K562 (cell line): ENCODE measurements at places on chromosomes 11 and 22. TPM values are rescaled to one million over a fixed set of nuclear protein-coding genes. Genes with fewer than 3 reads are reported as not detected.

CASP4 gene
- 0.27 and 1.2 TPM in 2 replicates for total RNA-seq

HRAS gene
- 64.9 and 68.5 TPM in 2 replicates for total RNA-seq

TRIM49 gene
- total RNA-seq = not detected in 2 replicates

CTSF gene
- 4.8 and 5.0 TPM in 2 replicates for total RNA-seq

DNA sequence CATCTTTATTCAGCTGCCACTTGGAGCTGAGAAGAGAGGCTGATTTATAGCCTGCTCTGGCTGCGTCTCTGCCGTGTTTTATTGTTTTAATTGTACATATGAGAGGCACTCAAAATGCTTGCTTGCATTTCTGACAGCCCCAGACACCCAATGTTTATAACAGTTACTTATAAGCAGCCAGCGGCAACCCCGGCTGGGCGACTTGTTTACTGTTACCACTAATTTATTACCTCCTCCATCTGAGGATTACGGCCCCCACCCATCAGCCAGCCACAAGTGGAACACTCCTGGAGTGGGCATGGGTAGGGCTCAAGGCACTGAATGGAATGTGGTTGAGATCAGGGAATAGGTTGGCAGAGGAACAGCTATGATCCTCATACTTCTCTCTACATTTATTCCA is 61.2 kb downstream of the CLPB start:
- no peaks in the 10 kb centered on the region for H3K36me3 ChIP-seq
- no peaks in the 10 kb centered on the region for H3K27me3 ChIP-seq
- no peak for DNase-seq
- H3K4me1 ChIP-seq = no peaks in the 10 kb centered on the region
- no peak overlapping the region for H3K4me3 ChIP-seq

GRCh38 chr11:124069429-124070401 is 28.6 kb upstream of the OR10G7 start:
- DNase-seq = peak; percentile 44
- peak overlapping the region; percentile 41 for H3K4me3 ChIP-seq
- H3K27ac ChIP-seq = peak overlapping the region; percentile 29; the same call in 1 of the 3 replicates
- no peaks in the 10 kb centered on the region for H3K36me3 ChIP-seq

DNA sequence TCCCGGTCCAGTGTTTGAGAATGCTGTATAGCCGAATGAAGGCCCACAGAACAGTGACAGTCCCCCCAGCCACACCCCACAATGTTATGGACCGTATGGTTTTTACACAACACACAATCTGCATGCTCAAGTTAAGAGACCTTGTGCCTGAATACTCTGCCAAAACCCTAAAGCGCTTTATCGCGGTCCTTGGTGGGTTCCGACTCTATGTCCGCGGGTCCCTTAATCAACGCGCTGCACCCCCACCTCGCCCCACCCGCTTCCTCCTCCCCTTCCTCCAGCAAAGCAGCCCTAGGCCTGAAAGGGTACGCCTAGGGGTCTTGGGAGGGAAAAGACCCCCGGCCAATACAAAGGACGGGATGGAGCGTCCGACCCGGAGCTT is 442 bp downstream of the COPB1 start:
- DNase-seq = peak; percentile 54
- no peaks in the 10 kb centered on the region for H3K27me3 ChIP-seq
- H3K4me3 ChIP-seq = peak overlapping the region; percentile 73
- peaks cover 57% of the 10 kb centered on the region for H3K36me3 ChIP-seq
- peak overlapping the region; percentile 76 for H3K27ac ChIP-seq

DNA sequence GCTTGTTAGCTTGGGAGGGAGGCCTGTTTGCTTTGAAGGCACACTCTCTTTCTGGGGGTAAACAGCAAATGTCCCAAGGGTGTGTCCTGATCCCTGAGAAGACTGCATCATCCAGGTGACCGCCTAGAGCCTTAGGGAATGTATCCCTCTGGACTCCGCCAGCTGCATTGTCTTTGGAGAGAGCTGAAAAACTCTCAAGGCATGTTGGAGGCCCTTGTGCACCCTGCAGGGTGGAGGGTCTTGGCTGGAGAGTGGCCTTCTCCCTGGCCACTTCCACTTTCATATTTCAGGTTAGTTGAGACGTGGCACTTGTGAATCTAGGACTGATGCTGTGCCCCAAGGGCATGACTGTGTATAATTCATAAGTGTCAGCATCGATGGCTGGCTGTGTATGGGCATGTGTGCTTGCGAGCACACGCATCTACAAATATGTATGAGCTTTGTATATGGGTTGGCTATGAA is 70.6 kb downstream of the ZBTB16 start:
- no peak overlapping the region for H3K27ac ChIP-seq
- no peaks in the 10 kb centered on the region for H3K36me3 ChIP-seq
- H3K4me1 ChIP-seq = no peaks in the 10 kb centered on the region
- H3K4me3 ChIP-seq = no peak overlapping the region

GRCh38 chr11:84322211-84322610 is 1036.0 kb upstream of the CCDC90B start:
- no peaks in the 10 kb centered on the region for H3K36me3 ChIP-seq
- no peak for DNase-seq
- H3K4me3 ChIP-seq = no peak overlapping the region

DNA sequence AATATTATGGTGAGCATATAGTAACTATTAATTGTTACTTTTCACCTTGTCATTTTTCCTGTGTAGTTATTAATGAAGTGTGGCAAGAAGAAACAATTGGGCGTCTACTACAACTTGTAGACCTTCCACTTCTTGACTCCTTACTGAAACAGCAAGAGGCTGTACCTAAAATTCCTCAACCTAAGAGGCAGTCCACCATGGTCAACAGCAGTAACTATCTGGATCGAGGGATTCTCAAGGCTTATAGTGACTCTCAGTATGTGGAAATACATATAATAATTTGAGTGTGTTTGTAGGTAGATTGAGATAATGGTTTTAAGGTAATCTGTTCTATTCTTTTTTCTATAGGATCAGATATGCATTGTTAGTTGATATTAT is 10.8 kb upstream of the TCP11L1 start:
- no peak for DNase-seq
- no peaks in the 10 kb centered on the region for H3K4me1 ChIP-seq
- no peaks in the 10 kb centered on the region for H3K27me3 ChIP-seq

GRCh38 chr11:101880222-101880621 is 34.6 kb upstream of the CEP126 start:
- H3K4me3 ChIP-seq = no peak overlapping the region
- H3K36me3 ChIP-seq = no peaks in the 10 kb centered on the region
- H3K27ac ChIP-seq = no peak overlapping the region
- no peak for DNase-seq

DNA sequence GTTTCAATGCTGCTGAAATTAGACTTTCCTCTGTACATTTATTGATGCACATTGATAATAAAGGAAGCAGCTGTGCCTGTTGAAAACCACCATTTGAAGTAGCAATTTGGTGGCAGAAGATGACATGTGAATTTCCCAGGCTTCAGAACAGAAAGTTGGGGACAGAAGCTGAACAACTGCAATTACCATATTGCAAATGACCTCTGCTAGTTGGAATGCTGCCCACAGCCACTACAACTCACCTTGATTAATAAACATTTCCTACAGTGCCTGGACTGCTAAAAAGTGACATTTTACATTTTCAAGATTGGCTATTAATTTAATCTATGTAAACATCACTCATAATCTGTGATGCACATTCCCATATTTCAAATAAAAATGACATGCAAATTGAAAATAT is 208.6 kb downstream of the LUZP2 start:
- no peaks in the 10 kb centered on the region for H3K27me3 ChIP-seq
- no peak overlapping the region for H3K4me3 ChIP-seq
- DNase-seq = no peak
- no peaks in the 10 kb centered on the region for H3K4me1 ChIP-seq
- no peaks in the 10 kb centered on the region for H3K36me3 ChIP-seq

GRCh38 chr11:82757660-82758357 is 24.1 kb upstream of the FAM181B start:
- H3K36me3 ChIP-seq = no peaks in the 10 kb centered on the region
- H3K4me3 ChIP-seq = no peak overlapping the region
- no peak overlapping the region for H3K27ac ChIP-seq
- no peak for DNase-seq
- peaks cover 14% of the 10 kb centered on the region for H3K27me3 ChIP-seq

DNA sequence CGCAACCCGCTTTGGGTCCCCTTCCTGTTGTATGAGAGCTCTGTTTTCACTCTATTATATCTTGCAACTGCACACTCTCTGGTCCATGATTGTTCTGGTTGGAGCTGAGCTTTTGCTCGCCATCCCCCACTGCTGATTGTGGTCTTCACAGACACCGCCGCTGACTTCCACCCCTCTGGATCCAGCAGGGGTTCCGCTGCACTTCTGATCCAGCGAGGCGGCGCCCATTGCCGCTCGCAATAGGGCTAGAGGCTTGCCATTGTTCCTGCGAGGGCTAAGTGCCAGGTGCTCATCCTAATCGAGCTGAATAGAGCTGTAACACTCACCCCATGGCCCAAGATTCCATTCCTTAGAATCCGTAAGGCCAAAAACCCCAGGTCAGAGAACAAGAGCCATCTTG is 1905.8 kb upstream of the RAG2 start:
- H3K36me3 ChIP-seq = no peaks in the 10 kb centered on the region
- no peak overlapping the region for H3K27ac ChIP-seq
- no peaks in the 10 kb centered on the region for H3K27me3 ChIP-seq
- no peaks in the 10 kb centered on the region; the same call in 1 of the 2 replicates for H3K4me1 ChIP-seq

DNA sequence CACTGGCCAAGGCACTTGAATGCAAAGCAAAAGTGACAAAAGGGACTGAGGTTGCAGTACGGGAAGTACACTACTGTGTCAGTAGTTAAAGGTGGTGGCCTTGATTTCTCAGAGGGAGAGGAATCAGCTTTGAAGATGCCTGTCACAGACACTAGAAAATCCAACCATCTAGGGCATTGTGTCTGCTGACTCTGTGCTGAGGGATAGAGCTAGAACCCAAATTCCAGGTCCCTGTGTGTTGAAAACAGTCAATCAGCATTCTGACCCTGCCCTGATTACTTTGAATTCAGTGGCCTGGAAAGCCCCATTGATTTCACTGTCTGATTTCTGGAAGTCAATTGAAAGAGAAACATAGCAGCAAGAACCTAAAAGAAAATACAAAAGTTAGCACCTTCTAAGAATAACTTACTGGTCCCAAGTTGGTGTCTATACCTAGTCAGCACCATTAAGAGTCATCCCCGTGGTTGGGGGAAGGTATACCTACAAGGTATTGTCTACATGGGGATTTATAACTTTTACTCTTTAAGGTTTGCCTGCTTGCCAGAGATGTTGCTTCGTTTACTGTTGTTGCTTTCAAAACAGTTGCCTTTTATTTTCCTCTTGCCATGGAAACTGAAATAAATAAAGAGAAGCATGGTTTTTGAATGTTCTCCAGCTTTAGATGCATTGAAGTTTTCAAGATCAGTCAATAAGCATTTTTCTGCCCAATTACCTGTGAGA is 97.3 kb downstream of the PDHX start:
- H3K27ac ChIP-seq = no peak overlapping the region
- no peaks in the 10 kb centered on the region for H3K4me1 ChIP-seq
- no peaks in the 10 kb centered on the region for H3K36me3 ChIP-seq
- H3K27me3 ChIP-seq = no peaks in the 10 kb centered on the region

DNA sequence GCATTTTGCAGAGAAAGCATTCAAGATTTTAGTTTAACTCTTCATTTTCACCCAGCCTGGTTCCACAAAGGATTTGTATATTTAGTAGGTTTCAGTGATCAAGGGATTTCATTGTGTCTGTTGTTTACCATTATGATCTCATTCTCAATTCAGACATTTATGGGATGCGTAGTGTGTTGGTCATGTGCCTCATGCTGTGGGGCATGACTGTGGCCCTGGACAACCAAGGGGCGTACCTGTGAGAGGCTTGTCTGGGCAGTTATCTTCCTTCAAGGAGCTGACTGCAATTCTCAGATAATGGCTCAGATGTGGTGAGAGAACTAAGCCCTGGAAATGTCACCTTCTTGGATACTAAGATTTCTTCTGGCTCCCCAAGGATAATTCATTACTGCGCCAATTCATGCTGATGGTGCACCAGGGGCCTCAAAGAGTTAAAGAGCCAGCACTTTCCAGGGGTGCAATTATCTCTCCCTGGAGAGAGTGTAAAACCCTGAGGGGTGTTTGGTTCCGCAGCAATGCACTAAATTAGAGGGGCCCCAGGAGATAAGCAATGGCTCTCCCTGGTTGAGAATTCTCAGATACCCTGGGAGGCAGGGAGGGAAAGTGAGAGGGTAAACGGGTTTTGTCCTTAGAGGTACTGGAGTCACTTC is 32.2 kb downstream of the SLC6A5 start:
- DNase-seq = no peak
- H3K27me3 ChIP-seq = peaks cover 1% of the 10 kb centered on the region; the same call in 1 of the 2 replicates
- H3K4me1 ChIP-seq = no peaks in the 10 kb centered on the region
- no peak overlapping the region for H3K4me3 ChIP-seq
- no peak overlapping the region for H3K27ac ChIP-seq

GRCh38 chr22:30662040-30662439 is 5.6 kb downstream of the DUSP18 start:
- peaks cover 3% of the 10 kb centered on the region for H3K4me1 ChIP-seq
- no peak overlapping the region for H3K4me3 ChIP-seq
- no peaks in the 10 kb centered on the region for H3K36me3 ChIP-seq
- H3K27ac ChIP-seq = no peak overlapping the region
- H3K27me3 ChIP-seq = no peaks in the 10 kb centered on the region
- DNase-seq = no peak

- H3K4me3 ChIP-seq = no peak overlapping the region
- H3K27me3 ChIP-seq = no peaks in the 10 kb centered on the region
- no peak for DNase-seq
- peaks cover 15% of the 10 kb centered on the region; the same call in 1 of the 3 replicates for H3K36me3 ChIP-seq
Measured at GRCh38 chr11:67631411-67631810, 1.7 kb upstream of the NUDT8 start.

DNA sequence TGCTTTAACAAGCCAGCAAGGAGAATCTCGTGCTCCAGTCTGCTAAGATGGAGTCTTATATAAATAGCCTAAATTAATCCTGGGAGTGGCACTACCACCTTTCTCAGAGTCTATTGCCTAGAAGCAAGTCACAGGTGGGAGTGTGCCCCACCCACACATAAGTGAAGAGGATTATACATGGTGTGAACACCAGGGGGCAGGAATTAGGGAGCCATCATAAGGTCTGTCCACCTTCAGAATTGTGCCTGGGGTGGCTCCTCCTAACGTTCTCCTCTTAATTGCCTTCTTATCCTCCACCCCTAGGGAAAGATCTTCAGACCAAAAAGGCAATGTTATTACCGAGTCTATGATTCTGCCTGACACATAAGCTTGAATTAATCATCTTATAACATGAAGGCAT is 276.8 kb upstream of the SESN3 start:
- no peak overlapping the region for H3K27ac ChIP-seq
- peak; percentile 43 for DNase-seq
- no peaks in the 10 kb centered on the region for H3K36me3 ChIP-seq
- no peak overlapping the region for H3K4me3 ChIP-seq
- no peaks in the 10 kb centered on the region; the same call in 1 of the 2 replicates for H3K27me3 ChIP-seq

DNA sequence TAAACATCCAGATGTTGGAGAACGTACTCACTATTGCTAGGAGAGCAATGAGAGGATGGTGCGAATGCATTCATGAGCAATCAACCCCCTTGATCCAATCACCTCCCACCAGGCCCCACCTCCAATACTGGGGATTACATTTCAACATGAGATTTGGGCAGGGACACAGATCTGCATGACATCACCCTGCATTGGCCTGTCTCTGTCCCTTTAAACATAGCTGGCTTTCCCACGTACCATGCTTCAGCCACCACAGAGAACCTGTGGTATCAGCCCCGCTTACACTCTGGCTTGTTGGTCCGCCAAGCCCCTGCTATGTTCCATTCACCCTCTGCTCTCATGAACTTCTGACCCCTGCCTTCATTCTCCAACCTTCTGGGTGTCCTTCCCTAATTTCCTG is 157.5 kb upstream of the E2F8 start:
- H3K4me1 ChIP-seq = no peaks in the 10 kb centered on the region
- H3K4me3 ChIP-seq = no peak overlapping the region
- H3K27me3 ChIP-seq = peaks cover 29% of the 10 kb centered on the region
- no peaks in the 10 kb centered on the region for H3K36me3 ChIP-seq
- DNase-seq = no peak

GRCh38 chr11:83671289-83671688 is 385.1 kb upstream of the CCDC90B start:
- no peaks in the 10 kb centered on the region for H3K36me3 ChIP-seq
- DNase-seq = no peak
- no peaks in the 10 kb centered on the region for H3K4me1 ChIP-seq
- no peak overlapping the region for H3K4me3 ChIP-seq
- H3K27me3 ChIP-seq = no peaks in the 10 kb centered on the region
